ENCODE measurements at places on chromosomes 7 and 10.

DNA sequence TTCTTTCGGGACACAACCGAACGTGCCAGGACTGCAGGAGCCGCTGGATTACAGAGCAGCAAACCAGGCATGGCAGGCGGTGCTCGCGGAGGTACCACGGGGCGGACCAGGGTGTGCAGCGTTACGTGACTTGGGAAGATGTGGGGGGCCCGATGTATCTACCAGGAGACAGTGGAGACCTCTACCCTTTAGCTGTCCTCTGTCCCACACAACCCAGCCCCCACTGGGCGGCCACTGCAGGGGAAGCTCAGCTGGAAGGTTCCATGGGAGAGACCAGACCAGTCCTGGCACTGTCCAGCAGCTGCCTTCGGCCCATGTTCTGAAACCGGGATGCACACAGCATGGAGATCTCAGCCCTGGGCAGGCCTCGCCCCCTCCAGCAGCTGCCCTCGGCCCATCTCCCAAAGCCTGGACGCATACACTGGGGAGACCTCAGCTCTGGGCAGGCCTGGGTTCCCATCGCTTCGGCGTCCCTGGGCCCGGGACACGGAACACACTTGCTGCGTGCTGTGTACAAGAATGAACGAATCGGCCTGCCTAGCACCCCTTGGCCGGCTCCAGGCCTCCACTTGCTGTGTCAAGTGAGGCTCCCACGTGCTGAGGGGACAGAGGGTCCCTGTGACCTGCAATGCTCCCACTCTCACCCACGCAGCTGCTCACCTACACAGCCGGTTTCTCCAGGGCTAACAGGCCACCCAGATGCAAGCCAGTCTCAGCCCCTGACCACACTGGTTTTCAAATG lies 177.4 kb downstream of the ELFN1 start:
- DNase-seq: no peak
- no peak overlapping the region for H3K4me3 ChIP-seq

GRCh38 chr10:97851341-97852001 lies 1.8 kb downstream of the GOLGA7B start:
- no peak for DNase-seq
- H3K27ac ChIP-seq: no peak overlapping the region
- H3K4me1 ChIP-seq: no peaks in the 10 kb centered on the region
- H3K36me3 ChIP-seq: no peaks in the 10 kb centered on the region

DNA sequence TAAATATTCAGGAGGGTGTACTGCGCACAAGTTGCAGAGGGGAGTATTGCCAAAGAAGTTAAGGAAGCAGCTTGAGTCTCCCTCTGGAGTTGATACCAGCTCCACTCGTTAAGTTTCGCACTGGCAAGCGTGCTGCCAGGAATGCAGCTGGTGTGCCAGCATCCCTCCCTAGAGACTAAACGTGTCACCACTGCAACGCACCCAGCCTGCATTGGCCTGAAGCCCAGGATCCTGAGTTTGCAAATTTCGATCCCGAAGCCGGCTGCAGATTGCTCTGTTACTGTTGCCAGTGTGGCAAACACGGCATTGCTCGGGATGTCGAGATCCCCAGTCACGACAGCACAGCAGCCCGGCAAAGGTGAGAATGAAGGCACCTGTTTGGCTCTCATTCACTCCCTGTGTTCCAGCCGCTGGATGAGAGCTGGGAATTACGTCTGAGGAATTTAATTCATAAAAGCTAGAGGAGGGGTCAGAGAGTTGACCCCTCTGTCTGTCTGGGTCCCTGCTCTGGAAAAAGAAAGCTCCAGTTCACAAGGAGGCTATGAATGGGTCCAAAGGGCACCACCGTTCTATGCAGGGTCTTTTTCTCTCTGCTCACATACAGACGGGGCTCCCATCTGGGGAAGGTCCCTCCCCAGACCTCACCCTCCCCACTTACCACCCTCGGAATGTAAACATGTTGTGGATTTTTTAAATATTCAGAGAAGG lies 61.0 kb downstream of the NRP1 start:
- peaks cover 2% of the 10 kb centered on the region for H3K36me3 ChIP-seq
- no peak overlapping the region for H3K4me3 ChIP-seq
- no peaks in the 10 kb centered on the region for H3K27me3 ChIP-seq
- peak overlapping the region; percentile 51 for H3K27ac ChIP-seq
- DNase-seq: peak; percentile 21

DNA sequence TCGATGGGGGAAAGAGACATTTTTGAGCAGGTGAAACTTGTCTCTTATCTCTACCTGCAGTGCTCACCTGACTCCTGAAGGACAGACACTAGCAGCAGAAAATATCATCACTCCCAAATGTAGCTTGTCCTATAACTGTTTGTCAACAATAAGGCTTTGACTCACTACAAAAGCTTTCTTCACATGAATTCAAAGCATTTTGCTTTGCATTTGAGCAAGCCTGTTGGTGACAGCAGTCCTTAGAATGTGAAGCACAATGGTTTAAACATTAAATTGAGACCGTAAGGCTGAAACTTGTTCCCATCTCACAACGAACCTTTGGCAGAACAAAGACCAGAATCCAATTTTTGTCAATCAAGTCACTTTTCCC lies 30.6 kb upstream of the ZNRF2 start:
- H3K27ac ChIP-seq: no peak overlapping the region
- no peaks in the 10 kb centered on the region for H3K4me1 ChIP-seq
- no peaks in the 10 kb centered on the region for H3K36me3 ChIP-seq

- H3K4me1 ChIP-seq: no peaks in the 10 kb centered on the region
- H3K36me3 ChIP-seq: no peaks in the 10 kb centered on the region
- H3K4me3 ChIP-seq: no peak overlapping the region
- no peak for DNase-seq
- H3K27ac ChIP-seq: no peak overlapping the region
Measured at GRCh38 chr10:52226197-52226847, 87.8 kb upstream of the DKK1 start.

GRCh38 chr10:71504570-71504969 lies 107.8 kb downstream of the CDH23 start:
- no peaks in the 10 kb centered on the region for H3K27me3 ChIP-seq
- no peaks in the 10 kb centered on the region for H3K36me3 ChIP-seq
- H3K27ac ChIP-seq: no peak overlapping the region
- H3K4me3 ChIP-seq: no peak overlapping the region
- peaks cover 2% of the 10 kb centered on the region for H3K4me1 ChIP-seq

DNA sequence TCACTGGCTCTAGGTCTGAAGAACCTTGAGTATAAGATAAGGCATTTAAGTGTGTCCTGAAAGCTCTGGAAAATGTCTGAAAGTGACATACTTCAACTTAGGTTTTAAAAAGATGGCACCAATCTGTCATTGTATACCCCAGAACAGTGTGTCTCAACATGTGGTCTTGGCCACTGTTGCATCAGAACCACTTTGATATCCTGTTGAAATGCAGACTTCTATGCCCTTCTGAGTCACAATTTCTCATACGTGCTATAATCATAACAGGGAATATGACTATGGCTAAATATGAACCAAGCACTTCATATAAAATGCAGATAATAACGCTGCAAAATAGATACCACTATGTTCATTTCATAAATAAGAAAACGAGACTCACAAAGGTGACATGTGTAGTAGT lies 38.0 kb upstream of the GPAM start:
- no peaks in the 10 kb centered on the region for H3K36me3 ChIP-seq
- H3K27me3 ChIP-seq: no peaks in the 10 kb centered on the region
- H3K4me3 ChIP-seq: no peak overlapping the region
- no peak overlapping the region for H3K27ac ChIP-seq
- DNase-seq: no peak

DNA sequence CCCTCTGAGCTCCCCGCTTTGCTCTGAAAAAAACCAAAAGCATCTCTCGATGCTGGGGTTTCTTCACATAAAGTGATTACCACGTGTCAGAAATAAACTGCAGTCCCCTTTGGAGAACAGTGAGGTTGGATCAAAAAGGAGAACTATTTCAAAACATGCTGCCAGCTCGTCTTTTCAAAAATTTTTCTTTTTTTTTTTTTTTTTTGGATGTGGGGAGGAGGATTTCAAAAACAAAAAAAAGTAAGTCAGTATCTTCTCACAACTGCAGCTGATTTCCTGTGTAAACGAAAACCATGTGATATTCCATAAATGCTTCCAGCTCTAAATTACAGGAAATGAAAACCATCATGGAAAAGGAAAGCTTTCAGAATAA lies 155.0 kb upstream of the LYZL2 start:
- no peaks in the 10 kb centered on the region for H3K27me3 ChIP-seq
- peaks cover 13% of the 10 kb centered on the region for H3K4me1 ChIP-seq
- no peak for DNase-seq
- peak overlapping the region; percentile 77 for H3K27ac ChIP-seq

GRCh38 chr7:82755705-82756551 lies 312.4 kb upstream of the CACNA2D1 start:
- no peak for DNase-seq
- H3K36me3 ChIP-seq: no peaks in the 10 kb centered on the region
- H3K27me3 ChIP-seq: no peaks in the 10 kb centered on the region

GRCh38 chr10:14971867-14972448 lies 12.8 kb downstream of the MEIG1 start:
- no peak overlapping the region for H3K4me3 ChIP-seq
- DNase-seq: no peak
- H3K27me3 ChIP-seq: no peaks in the 10 kb centered on the region
- no peaks in the 10 kb centered on the region for H3K36me3 ChIP-seq

DNA sequence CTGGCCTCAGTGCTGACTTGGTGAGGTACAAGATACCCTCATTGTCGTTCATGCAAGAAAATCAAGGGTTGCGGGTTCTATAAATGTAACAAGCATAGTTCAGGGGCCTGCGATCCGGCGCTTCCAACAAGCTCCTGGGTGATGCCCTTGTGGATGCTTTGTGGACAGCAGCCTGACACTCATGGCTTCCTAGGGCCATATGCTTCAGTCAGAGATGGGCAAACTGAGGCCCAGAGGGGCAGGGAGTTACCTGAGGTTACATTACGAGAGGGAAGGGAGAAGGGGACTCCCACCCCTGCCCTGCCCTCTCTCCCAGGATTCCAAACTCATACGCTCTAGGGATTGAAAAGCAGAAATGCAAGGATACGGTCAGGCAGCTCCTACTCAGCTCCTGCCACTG lies 296.3 kb upstream of the ZMIZ1 start:
- H3K36me3 ChIP-seq: no peaks in the 10 kb centered on the region
- H3K27ac ChIP-seq: no peak overlapping the region
- no peaks in the 10 kb centered on the region for H3K27me3 ChIP-seq
- no peak for DNase-seq
